ENCODE measurements at places on chromosomes 1 and 21. TPM values are rescaled to one million over a fixed set of nuclear protein-coding genes. Genes with fewer than 3 reads are reported as not detected.

GRCh38 chr1:22861764-22862440, 110.8 kb downstream of the LACTBL1 start:
- DNase-seq: no peak

DNA sequence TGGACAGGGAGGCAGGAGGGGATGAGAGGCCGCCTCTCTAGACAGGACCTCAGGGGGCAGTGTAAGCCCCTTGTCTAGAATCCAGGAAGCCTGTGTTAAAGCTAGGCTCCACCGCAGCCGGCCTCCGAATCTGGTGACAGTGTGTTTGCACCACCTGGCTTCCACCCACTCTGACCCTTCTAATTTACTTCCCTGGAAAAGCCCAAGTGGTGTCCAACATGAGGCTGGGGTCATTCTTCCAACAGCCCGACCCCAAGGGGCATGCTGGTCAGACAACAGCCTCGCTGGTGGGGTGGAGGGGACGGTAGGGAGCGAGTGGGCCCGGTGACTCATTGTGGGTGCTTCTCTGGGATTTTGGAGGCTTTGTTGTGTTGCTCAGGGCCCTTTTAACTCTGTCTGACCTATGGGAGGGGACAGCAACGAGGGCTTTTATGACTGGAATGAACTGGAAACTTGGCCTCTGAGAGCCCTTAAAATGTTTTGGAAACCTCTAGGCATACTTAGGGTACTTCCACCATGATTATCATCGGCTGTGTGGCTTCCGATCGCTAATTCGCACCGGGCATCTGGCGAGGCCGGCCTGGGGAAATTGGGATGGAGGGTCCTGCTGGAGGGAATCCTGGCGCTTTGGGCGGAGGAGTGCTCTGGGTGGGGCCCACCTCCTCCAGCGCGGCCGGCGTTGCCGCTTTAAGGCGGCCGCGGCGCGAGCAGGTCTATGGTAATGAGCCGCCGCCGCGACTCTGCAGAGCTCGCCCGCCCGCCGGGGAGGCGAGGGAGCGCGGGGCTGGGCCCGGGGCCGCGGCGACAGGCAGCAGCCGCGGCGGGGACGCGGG, at the start of gene CELSR2:
Gene CELSR2 (plus strand): TSS at position 743 of the 833 bp plus-strand sequence. CDS start 541 bp downstream, outside the sequence.
- no peak for DNase-seq

- no peak for DNase-seq
These were observed 8.3 kb downstream of the SHISAL2A start for GRCh38 chr1:52641307-52641706.

GRCh38 chr1:5982868-5983267, 9.4 kb downstream of the NPHP4 start:
- DNase-seq: no peak

- no peak for DNase-seq
These were observed 75.8 kb downstream of the PGBD5 start for GRCh38 chr1:230350208-230350921.

DNA sequence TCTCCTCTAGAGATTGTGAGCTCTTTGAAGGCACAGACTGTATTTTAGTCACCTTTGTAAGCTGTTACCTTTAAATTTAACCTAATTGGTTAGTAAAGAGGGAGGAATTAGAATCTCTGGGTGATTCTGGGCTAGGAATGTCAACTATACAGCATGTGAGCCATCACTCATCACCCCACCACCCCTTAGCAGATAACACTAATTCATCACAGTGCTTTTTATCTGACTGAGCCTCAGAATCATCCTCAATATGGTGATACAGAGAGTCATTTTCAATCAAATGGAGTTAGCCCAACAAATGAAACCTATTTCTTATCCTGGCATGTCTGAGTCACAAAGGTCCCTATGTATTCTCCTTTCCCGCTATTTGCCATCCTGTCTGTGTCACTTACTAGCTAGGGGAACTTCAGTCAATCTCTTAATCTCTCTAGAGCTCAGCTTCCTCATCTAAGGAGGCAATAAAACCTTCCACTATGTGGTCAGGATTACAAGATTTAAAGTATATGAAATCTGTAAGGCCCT, 13.3 kb downstream of the KCNJ10 start:
- DNase-seq: no peak

Gene SLC1A7
- polyA plus RNA-seq: not detected

Gene CNR2
- not detected for polyA plus RNA-seq

GRCh38 chr1:201741763-201742342, 87.1 kb upstream of the IPO9 start:
- DNase-seq: no peak

GRCh38 chr1:221302810-221303209, 423.6 kb downstream of the HLX start:
- no peak for DNase-seq

DNA sequence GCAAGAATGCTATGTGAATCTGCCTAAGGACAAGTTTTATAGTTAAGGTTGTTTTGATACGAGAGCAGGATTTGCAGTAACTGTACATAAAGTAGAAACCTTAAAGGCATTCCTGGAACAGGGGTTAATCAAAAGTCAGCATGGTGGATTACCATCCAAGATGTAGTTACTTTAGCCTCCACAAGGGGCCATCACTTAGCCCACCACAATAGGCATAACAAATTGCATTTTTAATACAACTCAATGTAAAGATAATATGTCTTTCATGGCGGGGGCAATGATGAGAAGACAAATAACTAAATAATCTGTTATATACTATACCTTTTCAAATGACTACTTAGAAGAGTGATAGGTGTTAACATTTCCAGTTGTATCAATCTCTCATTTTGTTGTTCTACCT, 611.2 kb upstream of the ADGRL4 start:
- DNase-seq: no peak

GRCh38 chr21:36354918-36355680, 30.1 kb upstream of the CHAF1B start:
- DNase-seq: no peak

Gene PTGFR
- polyA plus RNA-seq: not detected

GRCh38 chr1:203351037-203351625, at the start of gene FMOD:
Gene FMOD, minus strand, starts transcription at chr1:203351122. Its CDS starts 2,852 bp downstream, at chr1:203348270.
- DNase-seq: no peak

DNA sequence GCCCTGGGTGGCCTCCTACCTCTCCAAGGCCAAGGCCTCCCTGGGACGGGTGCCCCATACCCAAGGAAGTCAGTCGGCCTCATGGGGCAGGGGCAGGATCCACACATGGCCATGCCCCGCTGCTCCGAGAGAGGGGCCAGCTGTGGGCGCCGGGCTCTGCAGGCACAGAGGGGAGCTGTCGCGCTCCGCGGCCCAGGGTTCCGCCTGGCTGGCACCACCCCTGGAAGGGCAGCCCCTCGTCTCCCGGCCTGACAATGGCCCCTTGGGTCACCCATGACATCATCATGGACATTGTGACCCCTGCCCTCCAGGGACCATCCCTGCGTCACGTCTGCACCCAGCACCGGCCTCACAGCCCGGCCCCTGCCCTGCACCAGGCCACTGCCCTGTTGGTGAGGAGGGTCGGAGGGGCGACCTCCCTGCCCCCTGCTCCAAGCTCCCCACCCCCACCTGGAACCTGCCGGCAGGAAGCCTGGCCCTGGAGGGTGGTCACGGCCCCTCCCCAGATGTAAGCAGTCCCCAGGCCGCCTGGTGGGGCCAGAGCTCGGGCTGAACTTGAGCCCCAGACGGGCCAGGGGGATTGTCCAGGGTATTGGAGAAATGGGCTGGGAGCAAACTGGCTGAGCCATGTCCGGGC, 5.8 kb downstream of the TTLL10 start:
- DNase-seq: no peak

Gene ACOT11
- 3.9 TPM for polyA plus RNA-seq

GRCh38 chr1:159908031-159908940, 8.3 kb upstream of the CFAP45 start:
- DNase-seq: no peak

GRCh38 chr1:26284597-26285347, 4.9 kb downstream of the SH3BGRL3 start:
- peak; percentile 82 for DNase-seq

Gene MEGF6
- 0.42 TPM for polyA plus RNA-seq

- no peak for DNase-seq
These were observed 3.7 kb downstream of the RSPO1 start for GRCh38 chr1:37631036-37631435.

Gene FAM177B
- polyA plus RNA-seq: not detected

DNA sequence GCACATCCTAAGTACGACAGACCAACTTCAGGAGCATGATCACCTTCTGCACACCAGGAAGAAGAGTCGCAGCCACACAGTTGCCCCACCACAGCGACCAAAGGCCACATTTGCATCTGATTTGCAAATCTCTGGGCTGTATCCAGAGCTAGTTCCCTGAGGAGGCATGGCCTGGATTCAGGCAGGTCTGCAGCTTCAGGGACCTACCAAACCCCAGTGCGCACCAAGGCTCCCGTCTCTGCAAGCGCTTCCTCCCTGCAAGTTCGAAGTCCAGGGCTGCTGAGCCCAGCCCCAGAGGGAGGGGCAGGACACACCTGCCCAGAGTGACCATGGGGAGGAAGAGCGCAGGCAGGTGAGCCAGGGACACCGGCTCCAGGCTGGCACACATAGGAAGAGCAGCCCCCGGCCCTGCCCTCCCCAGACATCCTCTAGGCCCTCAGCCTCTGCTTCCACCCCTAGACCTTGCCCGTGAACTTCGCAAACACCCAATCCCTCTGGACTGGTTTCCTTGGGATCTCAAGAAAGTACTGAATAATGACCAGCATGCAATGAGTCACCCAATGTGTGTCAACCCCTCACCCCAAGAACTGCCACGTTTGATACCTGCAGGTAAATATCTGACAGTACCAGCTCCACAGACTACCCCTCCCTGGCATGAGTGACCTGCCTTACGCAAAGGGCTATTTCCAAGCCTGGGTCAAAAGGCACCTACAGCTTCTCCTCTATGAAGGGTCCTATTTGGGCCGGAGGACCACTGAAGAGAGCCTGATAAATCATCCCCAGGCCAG, 36.8 kb downstream of the CASZ1 start:
- DNase-seq: no peak

Gene SLC35F3
- 11.7 TPM for polyA plus RNA-seq

GRCh38 chr1:221736714-221737113, 5.2 kb downstream of the DUSP10 start:
- DNase-seq: no peak

- DNase-seq: no peak
These were observed 113.7 kb downstream of the RUNX1 start for GRCh38 chr21:34935452-34935851.

DNA sequence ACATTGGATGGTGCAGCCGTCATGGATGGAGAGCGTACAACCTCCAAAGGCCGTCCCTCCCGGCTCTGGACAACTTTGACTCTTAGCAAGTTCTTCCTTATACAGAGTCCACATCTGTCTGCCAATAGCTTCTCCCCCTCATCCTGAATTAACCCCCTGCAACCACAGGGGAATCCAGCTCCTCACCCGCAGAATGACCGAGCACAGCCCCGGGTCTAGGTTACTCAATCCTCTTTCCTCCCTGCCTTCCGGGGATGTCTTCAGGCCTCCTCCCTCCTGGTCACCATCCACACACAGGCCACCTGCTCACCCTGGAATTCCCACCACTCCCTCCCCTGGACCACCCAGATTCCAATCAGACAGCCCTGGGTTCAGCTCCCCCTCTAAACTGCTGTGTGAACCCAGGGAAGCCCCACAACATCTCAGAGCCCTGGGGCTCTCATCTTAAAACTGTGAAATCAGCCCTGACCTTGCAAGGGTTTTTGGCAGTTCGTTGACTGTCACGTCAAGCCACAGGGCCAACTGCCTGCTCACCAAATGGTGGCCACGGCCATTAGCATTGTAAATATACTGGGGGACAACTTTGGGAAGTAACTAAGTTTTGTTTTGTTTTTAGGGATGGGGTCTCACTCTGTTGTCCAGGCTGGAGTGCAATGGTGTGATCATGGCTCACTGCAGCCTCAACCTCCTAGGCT, 54.2 kb downstream of the HSPG2 start:
- DNase-seq: no peak

GRCh38 chr1:89673251-89673650, 40.3 kb downstream of the LRRC8C start:
- no peak for DNase-seq

Gene DMBX1
- polyA plus RNA-seq: not detected

Gene PTPN7
- not detected for polyA plus RNA-seq

DNA sequence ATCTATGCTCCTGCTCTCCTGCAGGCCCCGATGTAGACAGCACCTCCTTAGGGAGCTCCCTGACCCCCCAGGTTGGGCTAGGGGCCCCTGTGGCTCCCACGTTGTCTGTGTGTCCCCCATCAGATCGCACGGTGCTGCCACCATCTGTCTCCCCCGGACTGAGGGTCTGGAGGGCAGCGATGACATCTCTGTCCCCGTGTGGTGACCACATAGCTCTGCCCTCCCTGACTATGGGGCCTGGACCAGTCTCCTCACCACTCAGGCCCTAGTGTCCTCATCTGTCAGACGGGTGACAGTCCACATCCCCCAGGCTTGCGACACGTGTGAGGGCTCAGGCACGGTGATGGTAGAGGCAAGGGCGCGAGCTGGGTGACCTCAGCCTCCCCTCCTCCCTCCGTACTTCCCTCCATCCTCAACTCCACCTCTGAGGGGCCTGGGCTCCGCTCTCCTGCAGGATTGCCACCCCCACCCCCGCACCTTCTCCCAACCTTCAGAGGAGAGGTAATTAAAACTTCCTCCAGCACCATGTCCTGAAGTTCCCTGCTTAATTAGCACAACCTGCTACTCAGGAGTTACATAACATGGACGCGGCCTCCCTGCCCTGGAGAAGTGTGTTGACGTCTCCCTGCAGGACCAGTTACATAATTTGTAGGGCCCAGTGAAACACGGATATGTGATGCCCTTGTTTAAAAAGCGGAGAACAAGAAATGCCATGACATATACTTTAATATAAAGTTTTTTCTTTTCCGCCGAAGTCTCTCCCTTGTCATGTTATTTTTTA, 288.2 kb downstream of the PTPRU start:
- DNase-seq: no peak

- DNase-seq: no peak
These were observed 95.9 kb downstream of the PTPN14 start for GRCh38 chr1:214455479-214455878.

- DNase-seq: no peak
These were observed 4.5 kb downstream of the LHX4 start for GRCh38 chr1:180234369-180235076.

GRCh38 chr1:8943498-8944405, 1.9 kb upstream of the CA6 start:
- DNase-seq: no peak

GRCh38 chr1:8122160-8122476, 96.0 kb upstream of the ERRFI1 start:
- no peak for DNase-seq

DNA sequence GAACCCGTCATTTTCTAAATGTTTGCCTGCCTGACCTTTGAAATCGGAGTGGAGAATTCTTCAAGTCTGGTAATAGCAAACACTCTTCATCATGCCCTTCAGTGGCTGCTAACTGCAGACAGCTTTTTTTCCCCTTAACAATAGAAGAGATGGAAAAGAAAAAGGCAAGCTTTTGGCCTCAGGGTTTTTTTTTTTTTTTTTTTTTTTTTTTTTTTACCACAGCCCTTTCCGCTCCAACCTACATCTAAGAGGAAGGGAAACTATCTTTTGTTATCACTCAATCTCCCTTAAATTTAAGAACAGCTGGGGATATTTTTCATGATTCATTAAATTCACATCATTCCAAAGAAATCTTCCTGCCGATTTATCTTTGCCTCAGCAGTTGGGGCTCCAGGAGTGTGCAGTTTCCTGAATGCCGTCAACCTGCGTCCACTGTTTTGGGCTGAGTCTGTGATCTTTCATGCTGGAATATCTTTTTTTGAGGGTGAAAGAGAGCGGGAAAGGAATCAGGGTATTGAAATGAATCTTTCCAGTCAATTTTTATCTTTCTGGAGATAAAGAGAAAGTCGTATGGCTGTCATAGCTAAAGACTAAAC, 144.5 kb upstream of the SMYD2 start:
- no peak for DNase-seq

GRCh38 chr21:16426936-16427335, 697.2 kb downstream of the USP25 start:
- DNase-seq: no peak

GRCh38 chr1:207049974-207050391, 1.0 kb downstream of the YOD1 start:
- DNase-seq: no peak
